ENCODE measurements at places on chromosomes 3 and 15.

GRCh38 chr3:5231074-5231473 is 43.6 kb downstream of the EDEM1 start:
- DNase-seq, result no peak

- no peak for DNase-seq
Measured at GRCh38 chr3:196983186-196983585, 14.6 kb upstream of the PIGZ start.

GRCh38 chr3:188747489-188747888 is 424.3 kb upstream of the TPRG1 start:
- no peak for DNase-seq

DNA sequence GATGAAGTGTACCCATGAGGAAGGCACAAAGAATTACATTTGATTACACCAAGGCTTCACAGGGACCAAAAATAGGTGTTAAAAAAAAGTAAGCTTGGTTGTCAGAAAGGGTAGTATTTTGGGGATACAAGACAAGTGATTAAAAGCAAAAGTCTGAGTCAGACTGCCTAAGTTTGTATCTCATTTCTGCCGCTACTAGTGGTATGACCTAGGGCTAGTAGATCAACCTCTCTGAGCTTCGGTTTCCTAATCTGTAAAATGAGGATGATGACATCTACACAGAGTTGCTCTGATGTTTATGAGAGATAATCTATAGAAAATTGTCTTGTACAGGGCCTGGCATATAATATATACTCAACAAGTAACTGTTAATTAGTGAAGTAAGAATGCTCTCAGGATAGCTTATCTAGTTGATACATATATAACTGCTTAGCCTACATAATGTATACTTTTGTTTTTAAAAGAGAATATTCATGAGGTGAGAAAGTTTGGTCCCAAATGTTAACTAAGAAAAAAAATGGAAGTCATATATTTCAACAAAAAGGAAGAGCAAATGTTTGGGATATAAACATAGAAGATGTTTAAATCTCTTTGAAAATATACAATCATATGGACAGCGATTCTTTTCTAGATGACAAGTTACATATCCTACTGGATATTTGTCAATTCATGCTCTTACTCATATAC is 163.0 kb upstream of the SLC2A2 start:
- DNase-seq, result no peak

DNA sequence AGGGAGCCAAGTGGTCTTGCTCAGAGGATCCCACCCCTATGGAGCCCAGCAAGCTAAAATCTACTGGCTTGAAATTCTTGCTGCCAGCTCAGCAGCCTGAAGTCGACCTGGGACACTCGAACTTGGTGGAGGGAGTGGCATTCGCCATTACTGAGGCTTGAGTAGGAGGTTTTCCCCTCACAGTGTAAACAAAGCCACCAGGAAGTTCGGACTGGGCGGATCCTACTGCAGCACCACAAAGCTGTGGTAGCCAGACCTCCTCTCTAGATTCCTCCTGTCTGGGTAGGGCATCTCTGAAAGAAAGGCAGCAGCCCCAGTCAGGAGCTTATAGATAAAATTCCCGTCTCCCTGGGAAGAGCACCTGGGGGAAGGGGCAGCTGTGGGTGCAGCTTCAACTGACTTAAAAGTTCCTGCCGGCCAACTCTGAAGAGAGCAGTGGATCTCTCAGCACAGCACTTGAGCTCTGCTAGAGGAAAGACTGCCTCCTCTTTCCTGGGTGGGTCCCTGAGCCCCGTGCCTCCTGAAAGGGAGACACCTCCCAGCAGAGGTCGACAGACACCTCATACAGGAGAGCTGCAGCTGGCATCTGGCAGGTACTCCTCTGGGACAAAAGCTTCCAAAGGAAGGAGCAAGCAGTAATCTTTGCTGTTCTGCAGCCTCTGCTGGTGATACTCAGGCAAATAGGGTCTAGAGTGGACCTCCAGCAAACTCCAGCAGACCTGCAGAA is 576.3 kb upstream of the NECTIN3 start:
- no peak for DNase-seq

DNA sequence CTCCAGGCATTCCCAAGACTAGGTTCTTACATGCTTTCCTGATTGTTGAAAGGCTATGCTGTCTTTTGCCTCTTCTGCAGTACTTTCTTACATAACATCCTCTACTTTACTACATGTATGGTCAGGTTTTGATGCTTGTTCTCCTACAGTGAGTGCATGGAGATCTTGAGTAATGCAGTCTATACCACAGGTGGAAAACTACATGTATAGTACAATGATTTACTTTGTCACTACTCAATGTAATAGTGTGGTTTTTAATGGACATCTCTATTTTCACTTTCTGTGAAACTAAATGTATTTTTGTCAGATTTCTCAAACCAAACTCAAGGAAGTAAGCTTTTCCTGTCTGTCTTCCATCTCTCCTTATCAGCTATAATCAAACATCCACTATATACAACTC is 657.0 kb downstream of the TUSC7 start:
- no peak for DNase-seq

- no peak for DNase-seq
Measured at GRCh38 chr3:122974764-122975162, 52.8 kb downstream of the SEMA5B start.

- no peak for DNase-seq
Measured at GRCh38 chr3:139629033-139629432, 48.7 kb downstream of the NMNAT3 start.

Data from stimulated activated CD8-positive, alpha-beta memory T cell treated with anti-CD3 and anti-CD28 coated beads, Interleukin-7, amount 100 ng/mL, for 48 hours (primary cell).